Lung microvascular endothelial cell (primary cell): ENCODE measurements at places on chromosomes 6 and 20. TPM values are rescaled to one million over a fixed set of nuclear protein-coding genes. Genes with fewer than 3 reads are reported as not detected.

DNA sequence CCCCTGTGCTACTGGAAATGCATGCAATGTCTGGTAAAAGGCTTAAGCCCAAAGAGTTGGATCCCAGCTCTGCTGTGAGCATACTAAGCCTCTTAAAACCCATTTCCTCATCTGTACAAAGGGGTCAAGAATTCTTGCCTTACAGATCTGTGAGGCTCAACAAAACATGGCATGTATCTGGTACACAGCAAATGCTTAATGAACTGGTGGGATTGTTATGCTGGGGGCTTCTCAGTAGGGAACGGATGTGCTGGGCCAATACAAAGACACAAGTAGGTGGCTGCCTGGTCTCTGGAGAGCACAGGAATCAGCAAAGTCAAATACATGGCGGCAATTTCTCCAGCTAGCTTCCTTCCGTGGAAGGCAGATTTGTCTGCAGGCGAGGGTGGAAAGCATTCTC lies 62.3 kb downstream of the LAMP5 start:
- DNase-seq = no peak

Gene BNIP5
- not detected in 2 replicates for total RNA-seq

DNA sequence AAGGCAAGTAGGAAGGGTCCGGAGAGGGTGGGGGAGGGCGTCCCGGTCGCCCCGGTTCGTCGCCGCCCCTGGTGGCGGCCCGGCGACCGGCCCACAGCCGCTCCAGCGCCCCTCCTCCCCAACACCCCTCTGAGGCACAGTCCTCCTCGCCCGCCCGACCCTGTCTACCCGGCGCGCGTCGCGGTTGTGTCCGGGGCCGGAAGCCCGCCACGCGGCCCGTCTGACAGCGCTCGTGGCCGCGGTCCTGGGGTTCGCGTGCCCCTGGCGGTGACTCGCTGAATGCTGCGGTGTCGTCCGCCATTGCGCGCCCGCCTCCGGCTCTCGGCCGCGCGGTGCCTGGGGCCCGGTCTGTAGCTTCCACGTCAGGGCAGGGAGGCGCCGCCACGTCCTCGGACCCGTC lies 335.3 kb upstream of the DEFB115 start:
- DNase-seq = no peak

Gene PSMB9
- total RNA-seq = 20.5 and 24.8 TPM in 2 replicates

DNA sequence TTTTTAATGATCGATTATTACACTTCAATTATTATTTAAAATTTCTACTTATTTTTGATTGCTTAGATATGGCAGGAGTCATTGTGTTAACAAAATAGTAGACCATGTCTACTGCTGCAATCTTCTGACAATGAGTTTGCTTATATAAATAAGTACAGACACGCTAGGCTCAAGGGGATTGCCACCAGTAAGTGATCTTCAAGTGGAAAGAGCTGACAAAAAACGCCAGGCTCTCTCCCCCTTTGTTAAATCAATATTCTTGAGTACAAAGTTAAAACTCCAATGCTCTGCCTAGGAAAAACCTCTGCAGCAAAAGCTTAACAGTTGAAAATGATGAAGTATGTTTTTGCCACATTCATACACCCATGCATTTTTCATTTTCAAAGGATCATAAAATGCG lies 738.1 kb downstream of the HDGFL1 start:
- DNase-seq = no peak
